Muscle of leg (tissue), 16 donors: ENCODE measurements at places on chromosomes 2 and 18.

DNA sequence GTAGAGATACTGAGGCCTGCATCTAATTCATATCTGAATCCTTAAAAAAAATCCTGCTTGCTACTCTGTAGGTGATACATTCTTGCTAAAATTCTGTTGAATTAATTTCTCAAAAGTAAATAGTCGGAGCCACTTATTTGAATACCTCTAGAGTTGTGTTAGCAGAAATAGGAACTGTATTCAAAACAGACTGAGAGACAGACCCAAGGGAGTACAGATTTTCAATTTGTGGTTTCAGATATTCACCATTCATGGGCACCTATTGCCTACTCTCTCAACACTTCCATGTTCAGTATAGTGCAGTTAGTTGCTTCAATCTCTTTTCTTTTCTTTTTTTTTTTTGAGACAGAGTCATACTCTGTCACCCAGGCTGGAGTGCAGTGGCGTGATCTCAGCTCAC is 46.6 kb upstream of the CTLA4 start:
- no peaks in the 10 kb centered on the region for H3K27me3 ChIP-seq
- peaks cover 15% of the 10 kb centered on the region for H3K4me1 ChIP-seq
- no peaks in the 10 kb centered on the region for H3K36me3 ChIP-seq
- H3K4me3 ChIP-seq: no peak overlapping the region

GRCh38 chr2:88680916-88681315 is 10.6 kb upstream of the RPIA start:
- H3K27me3 ChIP-seq: no peaks in the 10 kb centered on the region
- no peaks in the 10 kb centered on the region for H3K36me3 ChIP-seq
- no peak overlapping the region for H3K4me3 ChIP-seq
- H3K27ac ChIP-seq: no peak overlapping the region
- DNase-seq: no peak
- H3K4me1 ChIP-seq: no peaks in the 10 kb centered on the region

- no peaks in the 10 kb centered on the region for H3K36me3 ChIP-seq
- no peaks in the 10 kb centered on the region for H3K27me3 ChIP-seq
- no peaks in the 10 kb centered on the region for H3K4me1 ChIP-seq
- no peak overlapping the region for H3K27ac ChIP-seq
- no peak for DNase-seq
Observed at GRCh38 chr2:169081551-169081950, 12.2 kb downstream of the DHRS9 start.

GRCh38 chr18:76557026-76557575 is 62.1 kb upstream of the ZNF516 start:
- DNase-seq: no peak
- H3K4me1 ChIP-seq: no peaks in the 10 kb centered on the region
- H3K27me3 ChIP-seq: no peaks in the 10 kb centered on the region
- H3K4me3 ChIP-seq: no peak overlapping the region
- H3K27ac ChIP-seq: no peak overlapping the region

GRCh38 chr18:76499637-76500340 is 4.7 kb upstream of the ZNF516 start:
- no peak overlapping the region for H3K4me3 ChIP-seq
- H3K27ac ChIP-seq: no peak overlapping the region
- H3K36me3 ChIP-seq: no peaks in the 10 kb centered on the region
- H3K4me1 ChIP-seq: peaks cover 4% of the 10 kb centered on the region
- DNase-seq: no peak

DNA sequence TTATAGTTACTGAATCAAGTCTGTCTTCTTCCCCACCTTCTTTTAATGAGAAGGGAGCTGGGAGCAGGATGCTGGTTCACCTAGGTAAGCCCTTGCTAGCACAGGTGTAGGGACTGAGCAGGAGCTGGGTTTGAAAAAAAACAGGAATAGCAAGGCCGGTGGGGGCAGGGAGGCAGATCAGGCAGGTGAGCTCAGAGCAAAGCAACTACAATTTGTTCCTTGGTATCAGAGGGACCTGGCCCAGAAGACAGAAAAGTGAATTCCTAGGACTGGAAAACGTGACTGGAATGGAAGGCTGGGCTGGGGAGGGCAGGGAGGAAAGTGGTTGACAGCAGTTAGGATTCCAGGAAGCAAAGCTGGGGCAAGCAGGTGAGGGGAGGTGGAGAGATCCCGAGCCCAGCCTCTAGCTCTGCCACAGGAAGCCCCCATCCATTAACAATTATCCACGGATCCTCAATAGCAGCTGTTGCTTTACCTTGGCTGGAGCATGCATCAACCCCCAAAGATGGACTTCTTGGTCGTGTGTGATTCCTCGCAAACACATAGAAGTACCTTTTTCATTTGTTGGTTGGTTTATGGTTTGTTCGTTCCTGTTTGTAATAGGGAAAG is 118.4 kb downstream of the LNPK start:
- no peak overlapping the region for H3K27ac ChIP-seq
- no peaks in the 10 kb centered on the region for H3K27me3 ChIP-seq
- no peaks in the 10 kb centered on the region for H3K36me3 ChIP-seq
- H3K4me3 ChIP-seq: no peak overlapping the region

DNA sequence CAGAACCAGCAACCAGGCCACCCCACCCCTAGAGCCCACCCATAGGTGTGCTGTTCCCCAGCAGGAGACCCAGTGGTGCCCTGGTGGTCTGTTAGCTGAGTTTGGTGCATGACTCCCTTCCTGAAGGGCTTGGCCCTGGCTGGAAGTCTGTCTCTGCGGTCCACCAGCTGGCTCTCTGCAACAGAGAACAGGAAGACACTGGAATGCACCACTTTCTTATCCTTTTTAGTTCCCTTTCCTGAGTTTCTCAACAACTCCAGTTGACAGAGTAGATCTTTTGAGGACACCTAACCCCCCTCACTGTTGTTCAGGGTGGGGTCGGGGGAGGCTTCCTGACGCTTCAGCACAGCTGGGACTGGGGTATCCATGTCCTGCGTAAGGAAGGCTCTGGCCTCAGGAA is 11.9 kb upstream of the RPL37A start:
- H3K27ac ChIP-seq: no peak overlapping the region
- H3K36me3 ChIP-seq: peaks cover 10% of the 10 kb centered on the region
- H3K4me1 ChIP-seq: peaks cover 2% of the 10 kb centered on the region
- no peak overlapping the region for H3K4me3 ChIP-seq
- no peaks in the 10 kb centered on the region for H3K27me3 ChIP-seq

GRCh38 chr2:60424233-60424632 is 129.2 kb downstream of the BCL11A start:
- H3K27ac ChIP-seq: no peak overlapping the region
- H3K4me3 ChIP-seq: no peak overlapping the region
- H3K4me1 ChIP-seq: no peaks in the 10 kb centered on the region

GRCh38 chr2:210460322-210461227 is 16.0 kb downstream of the LANCL1 start:
- H3K36me3 ChIP-seq: peaks cover 14% of the 10 kb centered on the region
- peaks cover 6% of the 10 kb centered on the region for H3K4me1 ChIP-seq

DNA sequence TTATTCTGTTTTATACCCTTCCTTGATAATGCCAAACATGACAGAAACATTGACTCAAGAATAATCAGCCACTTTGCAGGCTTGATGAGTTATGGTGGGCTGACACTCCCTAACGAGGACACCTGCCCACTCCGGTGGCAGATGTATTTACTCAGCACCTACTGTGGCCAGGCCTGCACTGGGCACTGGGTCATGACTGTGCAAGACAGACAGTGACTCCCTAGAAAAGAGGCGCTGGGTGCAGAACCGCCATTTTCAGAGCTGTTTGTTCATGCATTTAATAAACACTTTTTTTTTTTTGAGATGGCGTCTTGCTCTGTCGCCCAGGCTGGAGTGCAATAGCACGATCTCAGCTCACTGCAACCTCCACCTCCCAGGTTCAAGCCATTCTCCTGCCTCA is 32.5 kb downstream of the SNED1 start:
- H3K36me3 ChIP-seq: no peaks in the 10 kb centered on the region
- H3K27me3 ChIP-seq: peaks cover 8% of the 10 kb centered on the region
- H3K27ac ChIP-seq: no peak overlapping the region

- no peak overlapping the region for H3K4me3 ChIP-seq
- no peaks in the 10 kb centered on the region for H3K36me3 ChIP-seq
- no peak for DNase-seq
- H3K27me3 ChIP-seq: peaks cover 3% of the 10 kb centered on the region
- H3K4me1 ChIP-seq: peaks cover 23% of the 10 kb centered on the region
Observed at GRCh38 chr2:99600981-99601651, 111.3 kb upstream of the REV1 start.

DNA sequence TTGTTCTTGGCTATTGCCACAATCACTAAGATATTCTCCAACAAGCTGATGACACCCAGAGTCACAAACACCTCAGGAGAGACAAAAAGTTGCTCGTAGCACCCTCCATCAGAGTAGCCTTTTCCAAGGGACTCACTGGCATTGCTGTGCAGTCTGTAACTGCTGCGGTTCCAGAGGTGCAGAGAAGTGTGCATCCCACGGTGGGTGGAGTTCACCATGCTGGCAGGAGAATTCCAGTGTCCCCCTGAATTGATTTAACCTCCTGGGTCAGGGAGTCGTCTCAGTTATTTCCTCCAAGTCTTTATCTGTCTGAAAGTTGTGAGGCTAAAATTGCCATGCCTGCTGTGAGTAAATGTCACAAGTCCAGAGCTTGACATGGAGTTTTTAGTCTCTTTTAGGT is 443 bp downstream of the MC4R start:
- no peak overlapping the region for H3K4me3 ChIP-seq
- no peaks in the 10 kb centered on the region for H3K27me3 ChIP-seq
- H3K4me1 ChIP-seq: peaks cover 4% of the 10 kb centered on the region
- H3K27ac ChIP-seq: no peak overlapping the region
- H3K36me3 ChIP-seq: no peaks in the 10 kb centered on the region
- DNase-seq: no peak

DNA sequence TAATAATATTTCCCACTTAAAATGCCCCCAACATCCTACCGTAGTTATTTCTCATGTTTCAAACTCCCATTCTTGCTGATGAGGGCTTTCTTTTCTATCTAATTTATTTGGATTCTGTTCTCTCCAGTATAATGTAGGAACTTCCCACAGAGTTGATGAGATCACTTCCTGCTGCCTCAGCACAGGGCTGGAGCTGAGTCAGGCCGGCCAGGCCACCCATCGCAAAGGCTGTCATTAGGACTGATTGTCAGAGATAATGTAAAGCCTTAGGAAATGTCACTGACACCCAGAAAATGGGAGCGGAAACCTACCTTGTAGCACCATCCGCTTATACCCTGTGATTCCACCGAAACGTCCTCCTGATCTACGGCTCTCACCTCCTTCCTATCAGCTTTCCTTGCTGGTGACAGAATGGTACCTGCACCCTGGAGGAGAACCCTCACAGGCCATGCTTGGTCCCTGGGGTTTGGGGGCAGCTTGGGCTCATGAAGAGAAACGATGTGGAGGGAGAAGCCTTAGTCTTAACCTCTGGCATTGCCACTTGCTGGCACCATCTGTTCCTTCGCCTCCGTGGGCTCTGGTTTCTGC is 672.8 kb upstream of the ID2 start:
- H3K36me3 ChIP-seq: no peaks in the 10 kb centered on the region
- no peak for DNase-seq
- H3K27me3 ChIP-seq: no peaks in the 10 kb centered on the region
- no peak overlapping the region for H3K4me3 ChIP-seq

DNA sequence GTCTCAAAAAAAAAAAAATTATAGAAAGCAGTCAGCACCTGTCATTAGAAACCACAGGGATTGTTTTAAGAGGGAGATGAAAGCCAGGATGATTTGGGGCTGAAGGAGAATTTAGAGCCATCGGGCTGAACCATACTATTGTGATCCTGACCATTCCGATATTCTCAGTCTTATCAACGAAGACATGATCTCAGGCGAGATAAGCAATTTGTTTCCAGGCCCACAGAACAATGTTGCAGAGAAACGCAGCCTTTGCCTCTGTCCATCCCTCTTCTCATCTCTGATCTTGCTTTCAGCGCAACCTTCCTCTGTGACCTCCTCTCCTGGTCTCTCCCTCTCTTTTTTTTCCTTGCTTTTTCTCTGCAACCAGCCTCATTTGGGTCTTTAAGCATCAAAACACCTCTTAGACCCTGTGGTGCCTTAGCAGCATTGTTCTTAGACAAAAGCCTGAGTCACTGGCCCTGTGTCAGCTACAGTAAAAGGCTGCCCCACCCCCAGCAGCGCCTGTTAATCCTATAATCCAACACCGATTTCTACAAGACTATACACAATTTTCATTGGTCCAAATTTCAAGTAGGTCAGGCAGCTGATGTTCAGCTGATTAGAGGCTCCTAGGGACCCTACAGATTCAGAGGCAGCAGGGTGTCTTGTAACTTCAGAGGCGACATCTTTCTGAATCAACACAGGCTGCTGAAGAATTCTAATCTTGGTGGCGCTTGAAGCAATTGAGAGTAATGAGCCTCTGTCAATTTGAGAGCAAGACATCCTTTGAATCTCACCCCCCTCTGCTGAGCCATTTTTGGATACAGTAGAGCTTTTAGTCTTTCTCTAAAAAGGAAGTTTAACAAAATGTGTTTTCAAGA is 206.0 kb downstream of the NCK2 start:
- H3K36me3 ChIP-seq: no peaks in the 10 kb centered on the region
- DNase-seq: no peak
- H3K27ac ChIP-seq: no peak overlapping the region
- no peak overlapping the region for H3K4me3 ChIP-seq

DNA sequence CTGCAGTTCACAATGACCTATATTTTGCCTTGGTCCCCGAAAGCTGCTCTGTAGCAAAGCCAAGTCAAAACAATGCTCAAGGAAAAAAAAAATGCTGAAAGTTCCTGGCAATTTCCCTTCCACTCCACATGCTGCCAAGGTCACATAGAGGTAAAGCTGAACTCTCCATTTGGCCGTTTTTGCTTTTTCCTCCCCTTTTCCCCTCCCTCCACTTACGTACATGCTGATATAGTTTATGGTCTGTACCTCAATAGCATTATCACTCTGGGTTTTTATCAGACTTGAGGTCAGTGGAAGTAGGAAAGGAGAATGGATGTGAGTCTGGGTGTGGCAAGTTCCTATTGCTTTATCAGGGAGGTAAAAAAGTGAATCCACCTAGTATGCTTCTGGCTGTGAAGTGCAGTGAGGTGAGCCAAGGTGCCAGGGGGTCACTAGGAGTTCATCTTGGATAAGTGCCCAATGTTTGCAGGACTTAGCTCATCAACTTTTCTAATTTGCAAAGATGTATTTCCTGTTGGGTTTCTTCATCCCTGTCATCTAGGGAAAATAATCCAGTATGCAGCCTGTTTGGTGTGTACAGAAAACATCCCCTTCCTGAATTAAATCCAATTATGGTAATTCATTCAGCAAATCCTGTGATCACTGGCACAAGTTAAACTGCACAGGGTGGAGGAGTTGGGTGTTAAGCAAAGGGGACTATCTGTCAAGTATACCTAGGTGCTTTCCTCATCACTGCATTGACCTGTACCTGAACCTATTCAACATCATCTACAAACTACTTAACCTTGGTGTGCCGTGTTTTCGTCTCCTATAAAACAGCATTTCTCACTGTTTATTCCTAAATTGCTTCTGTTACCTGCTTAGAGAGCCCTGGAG is 124.3 kb upstream of the CYP26B1 start:
- no peaks in the 10 kb centered on the region for H3K27me3 ChIP-seq
- peaks cover 3% of the 10 kb centered on the region for H3K4me1 ChIP-seq
- no peak overlapping the region for H3K4me3 ChIP-seq
- peak overlapping the region; percentile 76 for H3K27ac ChIP-seq
